ENCODE measurements at places on chromosomes 12 and 14. TPM values are rescaled to one million over a fixed set of nuclear protein-coding genes. Genes with fewer than 3 reads are reported as not detected.

GRCh38 chr14:85934886-85935254 is 404.9 kb downstream of the FLRT2 start:
- H3K27ac ChIP-seq, result no peak overlapping the region
- no peak overlapping the region for H3K4me3 ChIP-seq
- H3K4me1 ChIP-seq, result no peaks in the 10 kb centered on the region
- no peak for DNase-seq

DNA sequence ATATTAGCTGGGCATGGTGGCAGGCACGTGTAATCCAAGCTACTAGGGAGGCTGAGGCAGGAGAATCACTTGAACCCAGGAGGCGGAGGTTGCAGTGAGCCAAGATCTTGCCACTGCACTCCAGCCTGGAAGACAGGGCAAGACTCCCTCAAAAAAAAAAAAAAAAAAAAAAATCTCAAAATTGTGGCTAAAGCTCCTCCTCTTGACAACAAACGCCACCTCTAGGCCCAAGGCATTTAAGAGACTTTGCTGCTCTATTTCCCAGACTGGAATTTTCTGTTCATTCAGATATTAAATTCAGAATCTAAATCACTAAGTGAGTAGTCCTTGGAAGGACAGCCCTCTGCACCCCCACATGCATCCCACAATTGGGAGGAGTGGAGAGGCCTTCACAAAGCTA is 1.4 kb downstream of the ZFYVE1 start:
- no peaks in the 10 kb centered on the region for H3K27me3 ChIP-seq
- no peaks in the 10 kb centered on the region for H3K36me3 ChIP-seq
- no peak overlapping the region for H3K27ac ChIP-seq
- no peak overlapping the region for H3K4me3 ChIP-seq
- no peaks in the 10 kb centered on the region for H3K4me1 ChIP-seq

SMIM41 gene
- total RNA-seq, result 0.31 TPM

GRCh38 chr14:104425763-104426646 is 153.6 kb upstream of the C14orf180 start:
- H3K4me3 ChIP-seq, result no peak overlapping the region
- no peaks in the 10 kb centered on the region for H3K4me1 ChIP-seq
- no peaks in the 10 kb centered on the region for H3K36me3 ChIP-seq
- no peaks in the 10 kb centered on the region for H3K27me3 ChIP-seq

DNA sequence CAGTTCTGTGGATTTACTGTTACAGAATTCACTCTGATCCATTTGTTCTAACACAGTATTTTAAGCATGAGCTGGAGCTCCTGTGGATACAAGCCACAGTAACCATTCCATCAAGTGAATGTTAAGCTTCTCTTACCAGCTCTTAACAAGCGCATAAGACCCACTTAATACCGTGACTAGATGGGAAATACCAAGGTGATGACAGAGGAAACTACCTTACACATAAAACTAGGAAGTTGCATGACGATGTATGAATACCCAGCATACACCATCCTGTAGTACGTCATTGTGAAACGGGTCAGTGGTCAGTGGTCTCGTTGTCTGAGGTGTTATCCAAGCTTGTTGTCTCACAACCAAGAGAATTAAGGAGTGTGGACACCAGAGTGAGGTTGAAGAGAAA is 2.0 kb upstream of the GALC start:
- H3K4me3 ChIP-seq, result no peak overlapping the region
- H3K4me1 ChIP-seq, result no peaks in the 10 kb centered on the region
- no peak overlapping the region for H3K27ac ChIP-seq
- H3K36me3 ChIP-seq, result no peaks in the 10 kb centered on the region

GRCh38 chr12:65327207-65328076 is 49.0 kb downstream of the MSRB3 start:
- no peak for DNase-seq
- H3K27me3 ChIP-seq, result no peaks in the 10 kb centered on the region
- no peaks in the 10 kb centered on the region for H3K4me1 ChIP-seq
- H3K4me3 ChIP-seq, result no peak overlapping the region

GUCY2C gene
- total RNA-seq, result 2.5 TPM

PLEKHD1 gene
- 0.48 TPM for total RNA-seq

INHBE gene
- 7.0 TPM for total RNA-seq

DNA sequence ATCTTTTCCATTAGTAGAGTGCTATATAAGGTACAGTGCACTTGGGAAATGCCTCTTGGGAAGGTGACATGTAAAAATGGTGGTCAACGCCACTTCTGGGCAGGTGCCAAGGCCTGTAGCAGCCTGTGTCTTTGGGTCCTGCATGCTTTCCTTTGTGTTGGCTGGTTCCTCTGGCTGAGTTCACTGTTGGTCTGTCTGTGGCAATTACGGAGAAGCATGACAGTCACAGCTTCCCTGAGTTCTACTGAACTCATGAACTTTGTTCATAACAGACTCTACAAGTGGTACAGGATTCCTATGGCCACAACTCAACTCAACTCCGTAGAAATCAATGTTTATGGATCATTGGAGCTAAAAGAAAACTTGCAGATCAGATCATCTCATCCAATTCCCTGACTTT is 98.0 kb downstream of the CACNA1C start:
- H3K36me3 ChIP-seq, result no peaks in the 10 kb centered on the region
- H3K27ac ChIP-seq, result no peak overlapping the region
- H3K27me3 ChIP-seq, result no peaks in the 10 kb centered on the region
- no peak for DNase-seq

GRCh38 chr14:81341781-81342180 is 58.3 kb downstream of the STON2 start:
- H3K27ac ChIP-seq, result no peak overlapping the region
- no peaks in the 10 kb centered on the region for H3K4me1 ChIP-seq
- no peak overlapping the region for H3K4me3 ChIP-seq
- H3K36me3 ChIP-seq, result no peaks in the 10 kb centered on the region

SDR9C7 gene
- not detected for total RNA-seq

- H3K27me3 ChIP-seq, result no peaks in the 10 kb centered on the region
- no peak overlapping the region for H3K27ac ChIP-seq
- H3K36me3 ChIP-seq, result no peaks in the 10 kb centered on the region
- no peaks in the 10 kb centered on the region for H3K4me1 ChIP-seq
- DNase-seq, result no peak
- H3K4me3 ChIP-seq, result no peak overlapping the region
Measured at GRCh38 chr14:65637780-65638179, 225.2 kb downstream of the FUT8 start.

GRCh38 chr12:22042976-22043669 is 2.9 kb upstream of the CMAS start:
- H3K36me3 ChIP-seq, result no peaks in the 10 kb centered on the region
- no peak overlapping the region for H3K27ac ChIP-seq
- no peaks in the 10 kb centered on the region for H3K27me3 ChIP-seq
- no peak overlapping the region for H3K4me3 ChIP-seq

DACT1 gene
- 26.2 TPM for total RNA-seq

- H3K27me3 ChIP-seq, result no peaks in the 10 kb centered on the region
- H3K4me3 ChIP-seq, result no peak overlapping the region
Measured at GRCh38 chr12:104083769-104084475, 19.6 kb downstream of the HCFC2 start.

DNA sequence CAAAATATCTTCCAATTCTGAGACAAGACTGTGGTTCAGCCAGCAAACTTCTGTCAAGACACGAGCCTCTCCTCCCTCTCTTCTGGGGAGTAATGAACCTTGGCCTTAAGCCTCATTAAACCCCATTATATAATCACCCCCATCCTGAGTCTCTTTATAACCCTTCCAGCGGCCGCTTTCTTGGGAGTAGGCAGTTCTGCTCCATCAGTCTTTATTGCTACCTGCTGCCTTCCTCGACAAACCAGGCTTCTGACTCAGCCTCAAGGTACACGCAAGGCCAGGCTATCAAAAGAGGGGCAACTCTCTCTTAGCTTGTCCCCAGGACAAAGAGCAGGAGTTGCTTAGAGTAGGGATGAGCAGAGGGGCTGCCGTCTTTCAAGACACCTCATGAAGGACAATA is 300.8 kb upstream of the NOS1 start:
- no peaks in the 10 kb centered on the region for H3K36me3 ChIP-seq
- no peak overlapping the region for H3K27ac ChIP-seq
- H3K4me1 ChIP-seq, result no peaks in the 10 kb centered on the region
- no peak overlapping the region for H3K4me3 ChIP-seq

SLCO1B3 gene
- total RNA-seq, result not detected
